Stimulated activated CD8-positive, alpha-beta memory T cell treated with anti-CD3 and anti-CD28 coated beads, Interleukin-4, amount 100 ng/mL, for 4 hours (primary cell): ENCODE measurements at places on chromosomes 1 and 21.

GRCh38 chr1:28441674-28442073 is 64.2 kb upstream of the RCC1 start:
- DNase-seq: no peak

DNA sequence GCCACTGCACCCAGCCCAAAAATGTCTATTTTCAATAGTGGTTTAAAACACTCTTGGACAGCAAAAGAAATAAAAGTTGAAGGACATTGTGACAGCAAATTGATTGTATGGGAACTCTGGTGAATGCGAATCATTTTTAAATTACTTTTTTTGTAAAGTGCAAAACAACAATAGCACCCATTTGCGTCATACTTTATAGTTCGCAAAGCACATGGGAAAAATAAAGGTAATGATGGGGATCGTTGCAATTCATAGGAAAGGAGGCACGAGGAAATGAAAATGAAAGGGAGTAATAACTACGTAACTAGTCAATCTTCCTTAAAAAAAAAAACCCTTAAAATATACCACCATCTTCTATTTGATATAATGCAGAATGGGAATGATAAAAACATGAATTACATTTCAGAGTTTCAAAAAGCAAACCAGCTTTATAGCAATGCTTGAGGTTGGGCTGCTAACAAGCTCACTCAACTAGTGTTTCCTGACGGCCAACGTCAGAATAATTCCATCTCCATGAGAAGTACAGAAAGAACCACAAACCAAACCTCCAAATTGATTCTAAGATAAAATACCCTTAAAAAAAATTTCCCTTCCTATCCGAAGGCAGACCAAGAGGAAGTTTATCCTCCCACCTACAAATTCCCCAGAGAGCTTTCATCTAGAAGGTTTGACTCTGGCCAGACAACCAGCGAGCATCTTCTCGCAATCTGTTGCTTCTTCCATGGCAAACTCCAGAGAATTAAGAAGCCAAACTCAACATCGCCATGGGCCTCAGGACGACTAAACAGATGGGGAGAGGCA is at the start of gene EDARADD:
EDARADD (plus strand) TSS at position 606 of the 801 bp plus-strand sequence; CDS start at position 765, 159 bp downstream.
- DNase-seq: no peak

GRCh38 chr1:204896787-204897469 is 26.3 kb downstream of the NFASC start:
- DNase-seq: no peak

- no peak for DNase-seq
Measured at GRCh38 chr1:48523558-48523957, 51.6 kb upstream of the SPATA6 start.

DNA sequence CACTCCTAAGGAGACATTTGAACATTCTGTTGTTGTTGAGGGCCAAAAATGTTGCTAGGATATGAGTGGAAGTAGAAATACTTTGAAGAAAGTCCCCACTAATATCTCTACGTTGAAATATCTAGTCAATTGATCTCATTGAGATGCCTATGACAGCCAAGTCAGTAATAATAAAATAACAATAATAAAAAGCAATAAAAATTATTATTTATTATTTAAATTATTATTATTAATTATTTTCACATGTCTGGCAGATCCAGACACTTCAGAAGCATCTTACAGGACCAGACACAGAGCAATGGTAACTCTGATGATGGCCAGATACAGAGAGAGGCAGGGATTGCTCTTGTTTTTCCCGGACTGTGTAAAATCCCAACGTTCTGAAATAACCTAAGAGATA is 143.5 kb upstream of the PALMD start:
- no peak for DNase-seq

- DNase-seq: no peak
Measured at GRCh38 chr1:7444363-7444762, 326.7 kb upstream of the VAMP3 start.

DNA sequence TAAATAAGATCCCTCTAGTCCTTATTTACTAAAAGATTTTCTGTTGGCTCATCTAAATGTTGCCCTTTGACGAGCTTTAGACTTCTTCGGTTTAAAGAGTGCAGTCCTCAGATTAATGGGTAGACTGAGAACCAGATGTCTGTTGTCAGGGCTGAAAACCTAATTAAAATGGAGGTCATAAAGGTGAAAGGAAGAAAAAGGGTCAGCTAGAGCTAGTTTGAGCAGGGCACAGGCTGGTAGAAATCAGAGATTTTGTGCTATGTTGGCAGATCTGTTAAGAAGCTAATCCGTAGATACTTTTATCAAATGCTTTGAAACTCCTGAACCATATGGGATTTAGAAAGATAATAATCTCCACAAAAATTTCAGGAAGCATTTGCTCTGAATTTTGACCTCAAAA is 959.0 kb downstream of the PLA2G4A start:
- DNase-seq: no peak

DNA sequence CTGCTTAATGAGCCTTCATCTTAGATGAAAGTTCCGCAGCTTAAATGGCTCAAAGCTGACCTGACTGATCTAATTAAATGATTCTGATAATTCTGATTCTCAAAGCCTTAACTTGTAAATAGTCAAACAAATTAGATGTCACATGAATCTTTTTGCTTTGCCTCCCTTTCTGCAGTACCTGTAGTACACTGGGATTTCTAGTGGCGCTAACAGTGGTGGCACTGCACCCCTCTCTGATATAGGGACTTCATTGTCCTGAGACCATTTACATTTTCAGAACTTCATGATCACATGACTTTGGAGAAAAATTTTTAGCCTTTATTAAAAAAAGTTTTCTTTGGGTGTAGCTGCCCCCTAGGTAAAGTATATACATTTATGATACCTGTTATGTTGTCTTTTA is 546.7 kb upstream of the ADGRL2 start:
- DNase-seq: no peak

DNA sequence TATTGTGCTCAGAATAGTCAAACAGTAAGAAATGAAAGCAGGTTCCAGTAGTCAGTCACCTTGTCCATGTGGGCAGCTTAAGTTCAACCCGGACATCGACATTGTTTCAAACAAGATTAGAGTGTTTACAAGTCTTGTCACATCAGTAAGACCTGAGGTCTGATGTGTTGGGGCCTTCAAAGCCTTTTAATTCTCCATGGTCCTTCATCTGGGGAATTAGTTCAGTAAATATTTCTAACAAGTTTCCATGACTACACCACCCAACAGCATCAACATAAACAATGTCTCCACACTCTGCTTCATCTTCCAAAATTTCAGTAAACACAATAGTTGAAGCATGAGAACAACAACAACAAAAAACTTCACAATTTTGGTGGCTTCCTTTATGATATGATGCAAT is 15.1 kb upstream of the ADORA1 start:
- no peak for DNase-seq

GRCh38 chr1:178310685-178311105 is 186.1 kb downstream of the CLEC20A start:
- DNase-seq: no peak

- DNase-seq: no peak
Measured at GRCh38 chr1:28682840-28683239, 14.3 kb downstream of the GMEB1 start.

DNA sequence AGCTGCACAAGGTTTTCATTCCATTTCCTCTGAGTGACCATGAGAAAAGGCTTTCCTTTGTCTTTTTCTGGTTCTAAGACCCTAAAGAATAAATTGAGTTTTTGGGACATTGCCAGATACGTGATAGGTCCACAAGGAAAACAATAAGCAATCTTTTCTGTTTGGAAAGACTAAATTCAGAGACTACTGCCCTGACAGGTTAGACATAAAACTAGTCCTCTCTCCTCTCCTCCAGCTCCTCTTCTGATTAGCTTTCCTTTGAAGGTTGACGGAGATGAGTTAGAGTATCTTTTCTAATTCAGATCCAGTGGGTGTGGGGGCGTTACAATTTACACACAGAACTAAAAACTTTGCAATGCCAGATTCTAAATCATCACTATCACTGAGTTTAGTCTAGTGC is 57.8 kb upstream of the C1orf53 start:
- no peak for DNase-seq

- DNase-seq: no peak
Measured at GRCh38 chr1:234135501-234135900, 231.0 kb downstream of the SLC35F3 start.

DNA sequence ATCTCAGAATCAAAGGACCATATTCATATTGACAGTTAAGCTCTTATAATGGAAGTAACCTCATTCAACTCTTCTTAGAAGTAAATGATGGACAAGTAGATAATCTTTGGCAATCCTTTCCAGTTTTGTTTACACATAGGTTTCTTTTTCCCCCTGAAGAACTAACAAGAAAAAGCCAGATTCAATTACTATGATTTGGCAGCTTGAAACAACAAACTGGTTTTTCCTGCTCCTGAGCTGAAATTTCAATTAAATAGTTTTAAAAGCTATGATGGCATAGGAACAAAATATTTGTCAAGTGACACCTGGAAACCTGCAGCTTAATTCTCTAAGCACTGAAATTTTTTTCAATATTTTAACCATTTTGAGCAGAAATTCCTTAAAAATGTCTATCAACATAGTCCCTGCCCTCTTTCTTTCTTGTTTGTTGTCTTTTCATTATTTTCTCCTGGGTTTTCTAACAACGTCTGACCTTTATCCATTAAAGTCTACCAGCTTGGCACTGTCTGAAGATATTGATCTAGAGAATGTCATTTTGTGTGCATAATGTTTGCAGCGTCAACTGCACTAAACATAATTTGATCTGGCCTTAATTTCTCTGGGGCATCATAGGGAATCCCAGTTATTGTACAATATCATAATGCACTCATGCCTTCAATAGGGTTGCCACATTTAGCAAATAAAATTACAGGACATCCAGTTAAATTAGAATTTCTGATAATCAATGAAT is 4.0 kb upstream of the SLC35A3 start:
- no peak for DNase-seq

DNA sequence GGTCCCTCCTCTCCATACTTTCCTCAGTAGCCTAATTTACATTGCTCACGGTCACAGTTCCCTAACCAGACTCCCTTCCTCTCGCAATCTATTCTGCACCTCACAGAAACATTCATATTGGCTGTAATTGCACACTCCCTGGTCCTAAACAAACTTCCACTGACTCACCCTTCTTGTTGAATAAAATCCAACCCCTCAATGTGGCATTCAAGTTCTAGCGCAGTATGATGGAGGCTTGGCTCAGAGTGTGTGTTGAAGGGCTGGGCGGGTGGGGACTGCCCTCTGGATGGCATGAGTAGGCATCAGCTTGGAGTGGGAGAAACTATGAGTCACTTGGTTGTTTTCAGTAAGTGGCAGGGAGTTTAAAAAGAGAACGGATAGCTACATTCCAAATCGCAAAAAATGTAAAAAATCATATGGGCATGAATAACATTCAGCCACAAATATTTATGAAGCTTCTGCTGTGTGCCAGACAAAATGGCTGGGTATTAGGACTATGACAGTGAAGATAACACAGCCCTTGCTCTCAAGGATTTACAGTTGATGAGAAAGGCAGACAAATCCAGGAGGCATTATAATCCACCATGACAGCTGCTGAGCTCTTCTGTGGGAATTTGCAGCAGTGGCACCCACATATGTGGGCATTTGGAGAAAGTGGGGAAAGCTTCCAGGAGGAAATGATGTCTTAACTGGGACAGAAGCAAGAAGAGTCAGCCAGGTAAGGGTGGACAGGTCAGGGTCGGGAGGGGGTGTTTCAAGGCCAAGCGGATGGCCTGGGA is 42.2 kb upstream of the LYST start:
- no peak for DNase-seq

- DNase-seq: no peak
Measured at GRCh38 chr1:169113613-169114119, 7.2 kb downstream of the ATP1B1 start.

GRCh38 chr1:75273110-75273509 is 138.9 kb downstream of the LHX8 start:
- DNase-seq: no peak

- DNase-seq: no peak
Measured at GRCh38 chr21:14361958-14362357, 21.0 kb downstream of the HSPA13 start.

GRCh38 chr1:169741666-169742394 is 8.0 kb upstream of the SELE start:
- DNase-seq: no peak

- no peak for DNase-seq
Measured at GRCh38 chr1:151574575-151575529, 34.7 kb downstream of the TUFT1 start.

GRCh38 chr1:7694600-7695496 is 76.2 kb upstream of the VAMP3 start:
- no peak for DNase-seq

- DNase-seq: no peak
Measured at GRCh38 chr21:14548779-14549178, 2.7 kb upstream of the SAMSN1 start.

DNA sequence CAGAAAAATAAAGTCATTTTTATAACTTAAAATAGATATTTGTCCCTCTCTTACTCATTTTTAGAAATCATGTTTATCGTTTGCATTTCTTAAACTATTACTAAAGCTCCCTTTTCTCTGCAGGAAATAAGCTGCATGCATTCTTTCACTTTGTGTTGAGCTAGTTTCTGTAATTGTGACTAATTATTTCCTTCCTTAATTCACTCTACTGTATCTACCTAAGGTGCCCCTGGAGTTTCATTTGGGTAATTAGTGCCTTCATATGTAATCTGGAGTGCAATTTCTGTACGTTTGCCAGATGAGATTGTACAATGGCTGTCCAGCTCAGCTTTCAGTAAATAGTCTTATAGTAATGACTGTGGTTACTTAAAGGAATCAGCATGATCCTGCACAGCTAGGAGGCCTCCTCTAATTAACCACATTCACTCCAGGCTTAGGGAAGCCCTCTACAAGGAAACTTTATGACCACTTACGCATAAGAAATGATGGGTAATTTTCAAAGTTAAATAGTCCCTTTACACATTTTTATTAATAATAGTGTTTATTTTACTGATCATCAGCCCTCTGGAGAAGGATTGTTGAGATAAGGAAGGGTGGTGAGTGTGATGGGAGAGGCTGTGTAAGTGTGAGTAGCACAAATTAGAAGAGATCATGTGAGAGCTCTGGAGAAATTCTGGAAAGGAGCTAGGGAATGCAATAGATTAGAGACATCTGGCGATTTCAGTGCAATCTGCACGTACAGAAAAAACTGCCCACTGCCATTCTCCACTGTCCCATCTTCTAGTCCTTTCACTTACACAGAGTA is 86.8 kb downstream of the LRRC8C start:
- DNase-seq: no peak

- DNase-seq: no peak
Measured at GRCh38 chr1:15684468-15685291, 560 bp downstream of the PLEKHM2 start.

GRCh38 chr1:41641475-41641814 is 157.0 kb upstream of the EDN2 start:
- no peak for DNase-seq

DNA sequence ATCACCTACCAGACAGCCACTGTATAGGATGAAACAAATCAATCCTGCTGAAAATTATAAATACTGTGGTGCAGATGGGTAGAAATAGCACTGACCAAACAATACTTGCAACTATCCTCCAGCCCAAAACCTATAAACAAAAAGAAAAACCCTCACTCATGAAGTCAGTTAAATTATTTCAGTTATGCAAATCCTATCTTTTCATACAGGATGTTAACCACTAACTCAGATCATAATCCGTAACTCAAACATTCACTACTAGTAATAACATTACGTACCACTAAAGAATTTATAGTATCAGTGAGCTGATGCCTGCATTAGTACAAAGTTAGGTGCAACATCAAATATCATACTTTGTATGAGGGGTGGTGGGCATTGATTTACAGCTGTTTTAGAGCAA is 2.6 kb downstream of the NDC1 start:
- no peak for DNase-seq
